ENCODE measurements at places on chromosomes 6 and 20. TPM values are rescaled to one million over a fixed set of nuclear protein-coding genes. Genes with fewer than 3 reads are reported as not detected.

Gene PGC
- total RNA-seq: not detected

Gene TTK
- 22.0 TPM for total RNA-seq

Gene SLC22A16
- total RNA-seq: not detected

Gene TMEM244
- total RNA-seq: not detected

Gene UBE2C
- 250 TPM for total RNA-seq

Gene MYO6
- 6.8 TPM for total RNA-seq

Gene TAGAP
- not detected for total RNA-seq

Gene LY6G6F
- not detected for total RNA-seq

Gene ZNF451
- 8.7 TPM for total RNA-seq

Gene ADTRP
- 1.0 TPM for total RNA-seq

Gene ECT2L
- total RNA-seq: not detected

Gene FOXS1
- total RNA-seq: 0.46 TPM

Gene STX11
- total RNA-seq: 1.8 TPM

Gene RAMACL
- not detected for total RNA-seq

Gene MMP24
- total RNA-seq: 20.6 TPM

Gene PPARD
- total RNA-seq: 7.1 TPM

Gene SLC32A1
- not detected for total RNA-seq

Gene ZC3H12D
- 0.07 TPM for total RNA-seq

Gene NR2E1
- 0.03 TPM for total RNA-seq

Gene SNAI1
- 18.7 TPM for total RNA-seq

Gene PROKR2
- not detected for total RNA-seq

Gene ADGRG6
- 52.7 TPM for total RNA-seq

Gene GMEB2
- 10.4 TPM for total RNA-seq

Gene DEFB132
- total RNA-seq: not detected

Gene FAM209A
- 0.39 TPM for total RNA-seq

Gene LGSN
- 3.8 TPM for total RNA-seq

Gene HCRTR2
- total RNA-seq: not detected

Gene RRAGD
- total RNA-seq: 3.3 TPM

Gene SPATA25
- 0.23 TPM for total RNA-seq

Gene SNX5
- 249 TPM for total RNA-seq

Gene ABCF1
- 51.1 TPM for total RNA-seq

Gene CFAP61
- total RNA-seq: 0.92 TPM

Gene FOXQ1
- total RNA-seq: 3.5 TPM

Gene ELOVL4
- total RNA-seq: 1.6 TPM

Gene PBOV1
- total RNA-seq: not detected

Gene MUC21
- not detected for total RNA-seq

Gene SNX3
- 111 TPM for total RNA-seq

Gene GGT7
- 7.5 TPM for total RNA-seq

Gene KIF6
- total RNA-seq: 0.10 TPM

Gene PNPLA1
- not detected for total RNA-seq

Gene HACE1
- total RNA-seq: 3.1 TPM

Data from A549 treated with RU486 at 1 μM for 4 hours (cell line).